Stimulated activated CD4-positive, alpha-beta T cell treated with anti-CD3 and anti-CD28 coated beads, Interleukin-15, amount 100 ng/mL, for 1 hour (primary cell): ENCODE measurements at places on chromosomes 5 and 9.

- DNase-seq = no peak
Measured at GRCh38 chr5:66661149-66661548, 65.0 kb downstream of the MAST4 start.

DNA sequence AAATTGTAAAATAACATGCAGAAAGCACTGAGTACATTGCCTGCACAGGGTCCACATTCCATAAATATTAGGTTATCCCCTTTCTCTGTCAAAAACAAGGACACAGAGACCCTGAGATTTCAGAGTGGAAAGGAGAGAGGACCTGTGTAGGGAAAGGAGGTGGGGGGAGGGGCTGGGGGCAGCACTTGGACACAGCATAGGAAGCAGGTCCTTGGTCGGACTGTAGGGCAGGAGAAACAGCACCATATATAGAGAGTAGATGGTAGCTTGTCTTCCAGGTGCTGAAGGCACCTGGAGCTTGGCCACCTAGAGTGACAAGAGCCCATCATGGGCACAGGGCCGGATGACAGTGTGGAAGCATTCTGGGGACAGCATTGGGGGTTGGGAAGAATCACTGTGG lies 2.4 kb downstream of the TPM2 start:
- no peak for DNase-seq

DNA sequence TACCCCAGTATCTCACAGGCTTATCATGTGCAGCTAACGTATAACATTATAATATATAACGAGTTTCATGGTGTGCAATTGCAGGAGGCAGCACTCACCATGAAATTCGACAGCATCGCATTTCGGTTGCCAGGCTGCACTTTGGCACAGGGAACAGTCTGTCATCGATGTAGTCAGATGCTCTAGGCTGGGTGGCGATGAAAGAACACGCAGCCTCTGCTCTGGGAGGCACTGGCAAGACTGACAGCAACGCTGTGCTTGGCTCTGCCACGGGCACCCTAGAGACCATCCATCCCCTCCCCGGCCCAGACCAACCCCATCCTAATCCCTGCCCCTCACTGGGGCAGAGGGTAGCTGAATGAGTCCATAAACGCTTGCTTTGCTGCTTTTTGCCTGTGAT lies 290.8 kb downstream of the MED10 start:
- DNase-seq = no peak

DNA sequence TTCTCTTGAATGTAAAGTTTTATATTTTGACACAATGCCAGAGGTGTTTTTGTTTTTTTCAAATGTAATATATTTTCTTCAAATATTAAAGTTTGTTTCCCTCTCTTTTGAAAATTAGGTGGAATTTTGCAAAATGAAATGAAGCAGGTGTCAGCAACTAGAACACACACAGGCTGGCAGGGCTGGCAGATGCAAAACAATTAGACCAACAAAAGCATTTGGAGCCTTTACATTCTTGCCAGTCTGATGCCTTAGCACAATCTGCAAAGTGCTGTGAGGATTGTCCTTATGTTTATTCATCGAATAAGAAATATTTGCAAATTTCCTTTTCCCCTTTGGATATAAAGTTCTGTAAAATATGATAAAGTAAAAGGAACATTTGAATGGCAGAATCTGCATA lies 1063.9 kb downstream of the CDH9 start:
- DNase-seq = no peak

DNA sequence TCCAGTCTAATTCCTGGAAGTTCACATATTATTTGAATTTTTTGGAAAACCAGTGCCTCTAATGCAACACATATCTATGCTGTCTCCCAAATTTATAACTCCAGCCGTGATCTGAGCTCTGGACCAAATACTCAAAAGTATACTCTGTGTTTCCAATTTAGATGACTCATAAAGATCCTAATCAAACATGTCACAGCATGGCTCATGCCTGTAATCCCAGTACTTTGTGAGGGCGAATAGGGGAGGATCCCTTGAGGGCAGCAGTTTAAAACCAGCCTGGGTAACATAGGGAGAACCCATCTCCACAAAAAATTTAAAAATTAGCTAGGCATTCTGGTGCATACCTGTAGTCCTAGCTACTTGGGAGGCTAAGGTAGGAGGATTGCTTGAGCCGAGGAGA lies 388.0 kb downstream of the CDH12 start:
- no peak for DNase-seq

DNA sequence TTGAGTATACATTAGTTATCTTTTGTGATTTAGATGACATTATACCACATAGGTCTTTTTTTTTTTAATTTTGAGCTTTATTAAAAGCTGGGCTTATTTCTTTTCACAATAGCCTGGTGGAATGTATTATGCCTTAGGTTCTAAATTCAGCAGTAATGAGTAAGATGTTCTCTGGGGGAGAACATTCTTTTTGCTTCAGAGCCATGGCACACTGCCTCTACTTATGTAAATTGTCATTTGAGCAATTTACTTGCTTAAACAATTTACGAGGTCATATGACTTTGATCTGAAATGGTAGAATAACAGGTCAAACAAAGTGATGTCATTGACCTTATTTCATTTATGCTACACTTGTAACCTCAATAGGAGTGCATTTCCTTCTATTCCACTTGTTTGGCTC lies 154.2 kb downstream of the FOCAD start:
- no peak for DNase-seq

DNA sequence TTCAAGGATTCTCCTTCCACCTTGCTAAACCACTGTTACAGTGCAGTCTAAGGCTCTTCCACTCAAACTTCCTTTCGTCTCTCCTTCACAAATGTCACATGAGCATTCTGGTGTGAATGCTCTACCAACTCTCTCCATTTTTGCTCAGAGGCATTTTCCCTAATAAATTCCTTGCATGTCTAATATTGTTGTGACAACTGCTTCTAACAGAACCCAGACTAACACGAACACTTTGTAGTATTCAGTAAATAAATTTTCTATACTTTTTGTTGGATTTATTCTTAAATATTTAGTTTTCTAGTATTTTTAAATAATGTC lies 24.0 kb downstream of the RAPGEF6 start:
- DNase-seq = no peak

DNA sequence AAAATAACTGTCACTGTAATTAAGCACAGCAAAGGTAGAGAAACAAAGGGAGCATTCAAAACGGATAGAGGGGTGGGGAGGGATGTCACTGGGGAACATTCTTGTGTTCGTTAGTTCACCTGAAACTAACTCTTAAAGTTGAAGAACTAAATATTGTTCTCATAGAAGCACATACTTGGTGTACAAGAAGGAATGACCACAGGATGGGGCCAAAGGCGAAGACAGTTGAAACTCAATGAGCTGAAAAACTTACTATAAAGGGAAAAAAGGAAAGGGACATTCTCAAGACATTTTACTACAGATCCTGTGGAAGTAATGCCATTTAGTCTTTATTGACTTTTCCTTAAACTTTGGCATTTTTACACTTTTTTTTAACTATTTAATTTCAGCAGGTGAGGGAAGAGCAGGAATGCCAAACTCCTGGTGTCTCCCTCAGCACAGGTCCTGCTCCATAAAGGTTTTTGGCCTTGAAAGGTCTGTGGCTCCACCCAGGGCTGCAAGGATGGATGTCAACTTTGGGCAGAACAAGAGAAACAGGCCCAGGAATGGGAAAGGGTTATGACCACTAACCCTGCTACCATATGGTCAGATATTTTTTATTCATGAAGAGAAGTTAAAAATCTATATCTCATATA lies 197.6 kb upstream of the RASA1 start:
- DNase-seq = no peak
